ENCODE measurements at places on chromosomes 3 and 15. TPM values are rescaled to one million over a fixed set of nuclear protein-coding genes. Genes with fewer than 3 reads are reported as not detected.

DNA sequence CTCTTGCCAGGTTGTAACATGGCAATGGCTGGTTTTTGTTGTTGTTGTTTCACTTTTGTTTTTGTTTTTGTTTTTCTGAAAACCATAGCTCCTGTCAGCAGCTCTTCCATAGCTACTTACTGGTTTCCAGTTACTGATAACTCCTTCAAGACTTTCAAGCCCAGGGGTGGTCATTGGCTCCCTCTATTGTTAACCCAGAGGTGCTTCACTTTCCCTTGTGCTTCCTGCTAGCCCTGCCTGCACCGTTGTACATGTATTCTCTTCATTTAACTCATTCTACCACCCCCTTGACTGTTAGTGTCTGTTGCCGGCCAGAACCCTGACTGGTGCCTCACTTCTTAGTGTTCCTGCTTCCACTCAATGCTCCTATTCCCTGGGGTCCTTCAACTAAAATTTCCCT lies 4.2 kb upstream of the TRAT1 start:
- DNase-seq: no peak

GRCh38 chr3:147618691-147619090 lies 209.5 kb downstream of the ZIC1 start:
- DNase-seq: no peak

SI gene
- not detected for polyA plus RNA-seq

DNA sequence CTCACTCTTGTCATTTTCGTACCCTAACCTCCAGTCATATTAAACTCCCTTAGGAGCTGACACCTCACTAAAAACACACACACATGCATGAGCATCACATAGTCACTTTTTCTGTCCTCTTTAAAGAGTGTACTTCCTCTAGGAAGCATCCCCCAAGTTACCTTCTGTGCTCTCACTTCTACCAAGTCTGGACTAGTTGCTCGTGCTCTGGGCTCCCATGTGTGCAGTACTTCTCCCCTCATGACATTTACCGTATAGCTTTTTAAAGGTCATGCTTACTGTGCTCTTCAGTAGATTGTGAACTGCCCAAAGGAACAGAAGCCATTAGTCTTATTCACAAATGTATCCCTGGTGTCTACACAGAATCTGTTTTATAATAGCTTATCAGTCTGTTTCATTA lies 42.0 kb downstream of the CRYBG3 start:
- no peak for DNase-seq

CCRL2 gene
- polyA plus RNA-seq: 1.1 TPM

GRCh38 chr3:29453284-29454001 lies 172.6 kb downstream of the RBMS3 start:
- DNase-seq: no peak

ZNF654 gene
- 18.2 TPM for polyA plus RNA-seq

DNA sequence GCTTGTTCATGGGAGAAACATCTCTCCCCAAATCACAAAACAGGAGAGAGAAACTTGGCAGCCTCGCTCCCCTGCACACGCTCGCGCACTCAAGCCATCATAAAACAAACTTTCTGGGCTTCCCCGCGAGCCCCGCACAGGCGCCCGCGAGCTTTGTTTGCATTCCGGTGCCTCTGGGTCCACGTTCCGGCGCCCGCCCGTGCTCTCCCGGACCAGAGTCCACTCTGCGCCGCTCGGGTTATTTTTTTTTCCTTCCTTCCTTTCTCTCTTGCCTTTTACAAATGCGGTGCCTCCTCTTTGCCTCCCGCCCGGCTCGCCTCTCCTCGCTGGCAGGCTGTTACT lies 363 bp downstream of the MAGI1 start:
- no peak for DNase-seq

GRCh38 chr15:50017522-50017921 lies 101.5 kb downstream of the ATP8B4 start:
- no peak for DNase-seq

DNA sequence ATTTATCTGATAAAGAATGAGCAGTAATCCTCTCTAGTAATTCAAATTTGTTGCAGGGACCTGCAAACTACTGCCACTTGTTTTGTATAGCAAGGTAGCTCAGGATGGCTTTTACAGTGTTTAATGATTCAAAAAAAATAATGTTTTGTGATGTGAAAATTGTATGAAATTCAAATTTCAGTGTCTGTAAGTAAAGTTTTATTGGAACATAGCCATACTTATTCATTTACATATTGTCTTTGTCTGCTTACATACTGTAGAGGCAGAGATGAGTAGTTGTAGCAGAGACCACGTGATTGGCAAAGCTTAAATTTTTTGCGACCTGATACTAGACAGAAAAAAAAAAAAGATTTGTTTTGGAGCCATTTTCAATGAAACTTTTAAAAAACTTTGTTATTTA lies 6.5 kb upstream of the UTS2B start:
- no peak for DNase-seq

PLSCR2 gene
- polyA plus RNA-seq: 0.57 TPM

DNA sequence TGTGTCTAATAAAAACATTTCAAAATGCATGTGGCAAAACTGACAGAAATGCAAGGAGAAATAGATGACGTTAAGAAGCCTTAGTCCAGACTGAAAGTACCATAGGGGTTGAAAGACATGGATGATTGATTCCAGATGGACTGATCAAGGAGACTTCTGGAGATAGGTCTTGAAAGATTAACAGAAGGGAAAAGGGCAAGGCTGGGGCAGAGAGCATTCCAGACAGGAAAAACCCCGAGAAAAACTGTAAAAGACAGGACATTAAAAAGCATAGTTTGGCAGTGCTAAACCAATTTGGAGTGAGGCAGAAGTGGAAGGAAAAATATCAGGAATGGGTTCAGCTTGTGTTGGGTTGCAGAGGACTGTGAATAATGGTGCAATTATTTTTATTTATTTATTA lies 375.2 kb upstream of the SGO1 start:
- no peak for DNase-seq

ARPIN gene
- polyA plus RNA-seq: 30.9 TPM

GRCh38 chr15:69802432-69802831 lies 295.3 kb downstream of the TLE3 start:
- DNase-seq: no peak

DNA sequence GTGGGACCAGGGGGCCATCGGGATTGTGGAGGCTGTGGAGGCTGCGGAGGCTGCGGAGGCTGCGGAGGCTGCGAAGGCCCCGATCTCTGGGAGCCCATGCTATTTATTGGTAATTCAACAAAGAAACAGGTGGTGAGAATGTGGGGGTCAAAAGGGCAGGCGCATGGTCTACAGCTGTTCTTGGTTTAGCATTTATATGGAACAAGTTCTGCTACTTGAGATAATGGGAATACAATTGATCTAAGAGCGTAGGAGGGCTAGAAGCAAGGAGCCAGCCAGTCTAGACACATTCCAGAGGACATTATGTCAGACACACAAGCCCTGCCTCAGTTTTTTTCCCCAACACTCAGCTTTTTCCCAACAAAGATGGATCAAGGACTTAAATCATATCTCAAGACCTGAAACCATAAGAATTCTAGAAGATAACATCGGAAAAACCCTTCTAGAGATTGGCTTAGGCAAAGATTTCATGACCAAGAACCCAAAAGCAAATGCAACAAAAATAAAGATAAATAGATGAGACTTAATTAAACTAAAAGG lies 20.1 kb downstream of the C3orf80 start:
- no peak for DNase-seq

GRCh38 chr15:25332306-25332705 lies 106.5 kb downstream of the UBE3A start:
- no peak for DNase-seq

GRCh38 chr3:41710646-41711388 lies 251.1 kb downstream of the ULK4 start:
- no peak for DNase-seq

DNA sequence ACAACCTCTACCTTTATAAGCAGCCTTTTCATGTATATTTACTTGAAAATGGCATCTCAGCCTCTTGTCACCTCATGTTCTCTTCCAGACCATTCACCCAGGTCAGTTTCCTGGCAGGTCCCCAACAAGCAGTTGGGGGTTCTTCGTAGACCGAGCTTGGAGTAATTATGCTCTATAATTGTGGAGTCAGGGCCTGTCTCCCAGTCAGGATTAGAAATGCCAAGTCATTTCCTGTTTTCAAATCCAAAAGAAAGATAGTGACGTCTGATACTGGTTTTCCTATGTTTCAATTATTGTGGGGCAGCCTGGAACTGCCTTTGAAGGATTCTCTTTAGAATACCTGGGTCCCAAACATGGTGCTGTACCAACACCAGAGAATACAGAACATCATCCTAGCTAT lies 430.6 kb downstream of the MECOM start:
- DNase-seq: no peak

DNA sequence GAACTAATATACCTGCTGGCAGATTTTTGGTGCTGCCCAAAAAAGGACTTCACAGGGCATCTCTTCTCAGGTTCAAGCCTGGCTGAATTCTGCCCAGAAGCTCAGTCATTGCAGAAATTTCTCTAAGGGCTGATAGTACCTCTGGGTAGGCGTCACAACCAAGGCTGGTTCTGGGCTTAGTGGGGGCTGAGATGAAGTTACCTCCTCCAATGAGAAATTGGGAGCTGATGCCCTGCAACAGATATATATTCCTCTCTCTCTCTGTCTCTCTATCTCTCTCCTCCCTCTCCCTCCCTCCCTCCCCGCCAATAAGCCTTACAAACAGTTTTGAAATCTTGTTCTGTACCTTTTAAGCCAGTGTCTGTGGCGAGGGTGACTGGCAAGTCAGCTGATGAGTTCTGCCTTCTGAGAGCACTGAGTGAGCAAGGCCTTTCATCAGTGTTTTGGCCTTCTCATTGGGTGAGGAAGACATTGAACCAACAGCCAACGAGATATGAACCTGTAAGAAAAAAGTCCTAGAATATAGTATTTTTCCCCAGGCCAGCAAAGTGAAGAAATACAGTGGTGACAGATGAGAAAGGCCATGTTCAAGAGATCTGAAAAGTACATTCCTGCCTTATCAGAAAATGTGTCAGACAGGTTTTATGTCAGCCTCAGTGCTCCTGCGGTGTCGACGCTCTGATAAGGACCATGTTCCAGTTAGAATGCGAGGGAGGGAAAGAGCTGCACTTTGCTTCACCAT lies 45.5 kb downstream of the TMEM39A start:
- DNase-seq: no peak

CPA3 gene
- 0.64 TPM for polyA plus RNA-seq

LRRC31 gene
- polyA plus RNA-seq: 0.29 TPM

NEK11 gene
- polyA plus RNA-seq: 24.5 TPM

GRCh38 chr3:187736418-187736871 lies 8.8 kb downstream of the BCL6 start:
- no peak for DNase-seq

DNA sequence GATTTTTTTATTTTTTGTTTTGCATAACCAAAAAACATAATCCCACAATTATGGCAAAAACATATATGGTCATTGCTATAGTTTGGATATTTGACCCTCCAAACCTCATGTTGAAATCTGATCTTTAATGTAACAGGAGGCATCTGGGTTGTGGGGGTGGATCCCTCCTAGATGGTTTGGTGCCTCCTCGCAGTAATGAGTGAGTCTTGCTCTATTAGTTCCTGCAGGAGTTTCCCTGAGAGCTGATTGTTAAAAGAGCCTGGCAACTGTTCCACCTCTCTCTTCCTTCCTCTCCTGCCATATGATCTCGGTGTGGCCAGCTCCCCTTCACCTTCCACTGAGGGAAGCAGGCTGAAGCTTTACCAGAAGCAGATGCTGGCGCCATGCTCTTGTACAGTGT lies 33.2 kb upstream of the TRIM59 start:
- DNase-seq: no peak

SAMD7 gene
- polyA plus RNA-seq: not detected

DNA sequence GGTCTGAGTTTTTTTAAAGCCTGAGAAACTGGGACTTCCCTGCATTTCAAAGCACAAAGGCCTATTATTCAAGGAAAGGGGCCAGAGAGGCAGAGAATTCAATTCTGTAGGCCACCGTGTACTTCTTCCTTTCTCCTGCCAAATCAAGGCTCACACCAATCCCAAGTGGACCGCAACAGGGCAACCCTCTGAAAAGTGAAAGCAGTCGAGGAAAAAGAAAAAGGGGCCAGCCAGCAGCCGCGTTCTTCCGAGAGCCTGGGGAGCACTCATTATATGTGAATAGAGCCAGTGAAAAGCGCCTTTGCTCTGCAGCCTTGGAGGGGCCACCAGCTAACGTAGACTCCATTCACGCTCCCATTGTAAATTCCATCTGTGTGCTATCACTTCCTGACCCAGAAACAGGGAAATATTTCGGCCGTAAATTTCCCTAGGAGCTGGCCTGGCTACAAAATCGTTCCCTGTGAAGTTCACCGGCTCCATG lies 45.9 kb upstream of the THUMPD3 start:
- no peak for DNase-seq

DNA sequence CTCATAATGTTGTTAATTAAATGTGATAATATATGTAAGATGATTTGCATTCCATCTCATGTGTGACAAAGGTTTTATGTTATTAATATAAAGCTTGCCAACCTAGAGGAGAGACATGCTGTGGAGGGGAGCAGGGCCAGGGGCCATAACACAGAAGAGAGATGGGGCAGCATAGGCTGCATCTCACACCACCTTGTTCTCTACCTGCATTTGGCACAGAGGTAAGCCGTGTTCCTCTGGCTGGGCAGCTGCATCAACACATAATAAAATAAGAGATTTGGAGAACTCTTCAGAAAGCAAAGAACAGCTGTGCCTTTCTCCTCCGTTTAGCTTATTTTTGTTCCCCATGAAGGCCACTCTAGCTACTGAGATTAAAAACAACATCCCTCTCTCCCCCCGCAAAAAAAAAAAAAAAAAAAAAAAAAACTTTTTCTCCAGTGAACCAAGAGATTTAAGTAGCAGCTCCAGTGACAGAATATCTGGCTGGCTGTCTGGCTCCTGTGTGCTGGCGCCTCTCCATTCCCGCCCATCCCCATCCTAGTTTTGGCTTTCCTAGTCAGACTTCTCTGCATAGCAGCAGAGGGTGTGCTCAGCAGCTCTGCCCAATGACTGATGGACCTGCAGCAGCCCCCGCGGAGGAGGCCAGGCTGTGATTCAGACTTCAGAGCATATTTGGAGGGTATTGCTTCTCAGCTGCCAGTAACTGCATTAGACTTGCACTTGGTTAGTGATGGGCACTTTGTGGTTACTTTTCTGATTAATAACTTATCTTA lies 52.2 kb upstream of the STXBP5L start:
- DNase-seq: peak; percentile 19

DNA sequence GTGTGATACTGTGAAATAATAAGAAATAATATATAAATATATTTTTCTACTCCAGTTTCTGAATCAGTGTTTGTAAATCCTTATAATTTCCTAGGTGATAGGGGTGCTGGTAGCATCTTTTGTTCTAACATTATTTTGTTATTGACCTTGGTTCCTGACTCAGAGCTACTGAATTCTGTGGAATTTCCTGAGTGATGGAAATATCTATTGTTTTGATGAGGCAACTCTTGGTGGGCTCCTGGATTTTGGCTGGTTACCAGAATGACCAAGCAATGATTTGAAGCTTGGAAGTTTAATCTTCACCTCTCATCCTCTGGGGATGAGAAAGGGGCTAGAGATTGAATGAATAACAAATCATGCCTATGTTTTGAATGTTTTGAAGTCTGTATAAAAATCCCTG lies 377.3 kb downstream of the LPP start:
- no peak for DNase-seq

DNA sequence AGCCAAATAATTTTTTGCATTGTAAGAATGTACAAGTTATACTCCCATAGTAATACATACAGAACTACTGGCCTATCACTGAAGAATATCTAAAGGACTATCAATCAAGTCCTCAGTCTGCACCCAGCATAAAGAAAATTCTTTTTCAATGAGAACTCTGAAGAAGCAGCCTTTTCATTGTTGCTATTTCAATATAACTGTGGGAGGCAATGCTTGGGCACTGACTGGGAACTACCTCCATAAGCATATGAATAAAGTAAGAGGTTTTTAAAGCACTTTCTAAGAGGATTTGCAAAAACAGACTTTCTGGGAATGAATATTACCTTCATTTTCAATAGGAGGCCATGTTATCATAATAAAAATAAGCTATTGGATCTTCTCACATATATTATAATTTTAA lies 24.6 kb upstream of the NECTIN3 start:
- no peak for DNase-seq

All from left renal cortex interstitium (tissue), 4 donors.